ENCODE measurements at places on chromosomes 1 and 21.

GRCh38 chr1:204640578-204640977, 45.0 kb downstream of the LRRN2 start:
- DNase-seq = no peak

DNA sequence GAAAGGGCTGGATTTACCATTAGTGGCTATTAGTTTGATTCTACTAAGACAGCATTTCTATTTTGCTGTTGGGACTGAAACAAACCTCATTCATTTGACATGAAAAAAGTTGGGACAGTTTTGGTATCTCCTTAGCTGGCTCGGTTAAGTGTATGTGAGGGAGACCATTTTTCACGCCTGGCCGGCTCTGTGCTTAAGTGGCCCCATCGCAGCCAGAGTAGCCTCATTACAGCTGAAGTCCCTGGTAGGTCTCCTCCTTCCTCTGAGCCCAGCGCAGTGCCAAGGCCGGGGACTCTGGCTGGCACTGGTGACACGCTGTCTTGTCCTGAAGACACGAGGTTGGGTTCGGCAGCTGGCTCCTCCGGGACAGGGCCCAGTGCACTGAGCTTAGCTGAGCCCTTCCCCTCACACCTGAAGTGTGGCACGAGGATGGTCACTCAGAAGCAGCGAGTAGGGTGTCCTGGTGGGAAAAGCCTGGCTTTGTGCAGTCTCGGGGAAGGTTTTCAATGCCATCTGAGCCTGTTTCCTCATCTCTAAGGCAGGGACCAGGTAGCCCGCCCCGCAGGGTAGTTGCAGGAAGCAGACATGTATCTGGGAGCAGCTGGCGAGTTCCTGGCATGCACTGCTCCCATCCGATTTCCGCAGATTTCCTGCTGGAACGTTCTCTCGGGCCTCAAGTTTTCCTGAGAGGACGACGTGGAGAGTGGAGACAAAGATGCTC, 196.5 kb downstream of the DYRK1A start:
- no peak for DNase-seq

DNA sequence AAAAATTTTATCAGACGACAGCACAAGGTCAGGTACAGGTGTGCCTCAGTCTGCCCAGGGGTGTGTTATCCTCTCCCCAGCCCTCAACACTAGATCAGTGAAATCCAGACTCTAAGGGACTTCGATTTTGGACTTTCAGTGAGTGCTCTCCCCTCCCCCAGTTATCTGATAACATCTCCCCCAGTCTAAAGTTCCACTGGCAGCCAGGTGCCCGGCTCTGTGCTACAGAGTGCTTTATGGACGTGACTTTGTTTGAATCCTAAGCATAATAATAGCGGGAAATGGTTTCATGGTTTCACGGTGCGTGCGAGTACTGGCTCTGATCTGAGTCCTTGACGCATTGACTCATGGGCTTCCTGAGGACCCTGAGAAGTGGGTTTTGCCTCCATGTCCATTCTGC, 3.2 kb downstream of the SPSB1 start:
- DNase-seq = no peak

- no peak for DNase-seq
Measured at GRCh38 chr21:41891132-41891531, 12.0 kb upstream of the PRDM15 start.

DNA sequence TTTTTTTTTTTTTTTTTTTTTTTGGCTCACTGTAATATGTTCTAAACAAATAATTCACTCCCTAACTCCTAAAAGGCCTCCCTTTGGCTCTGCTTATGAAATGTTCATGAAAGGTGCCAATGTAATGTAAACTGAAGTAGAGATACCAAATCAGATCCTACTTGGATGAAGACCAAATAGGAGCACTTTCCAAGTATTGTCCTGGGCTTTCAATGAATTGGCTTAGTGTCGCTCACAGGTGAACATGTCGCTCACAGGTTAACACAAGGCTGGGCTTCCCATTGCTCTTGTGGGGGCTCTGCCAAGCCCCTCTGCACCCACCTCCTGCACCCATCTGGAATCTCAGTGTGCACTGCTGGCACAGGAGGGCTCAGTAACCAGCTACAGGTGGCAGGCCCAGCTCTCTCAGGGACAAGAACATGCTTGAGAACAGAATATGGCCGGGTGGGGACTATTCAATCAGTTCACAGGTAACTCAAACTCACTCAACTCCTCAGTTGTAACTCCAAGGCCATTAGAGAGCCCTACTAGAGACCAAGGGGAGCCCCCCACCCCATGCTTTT, 10.6 kb upstream of the CD58 start:
- no peak for DNase-seq

GRCh38 chr21:33115631-33116510, 45.9 kb downstream of the OLIG1 start:
- no peak for DNase-seq

DNA sequence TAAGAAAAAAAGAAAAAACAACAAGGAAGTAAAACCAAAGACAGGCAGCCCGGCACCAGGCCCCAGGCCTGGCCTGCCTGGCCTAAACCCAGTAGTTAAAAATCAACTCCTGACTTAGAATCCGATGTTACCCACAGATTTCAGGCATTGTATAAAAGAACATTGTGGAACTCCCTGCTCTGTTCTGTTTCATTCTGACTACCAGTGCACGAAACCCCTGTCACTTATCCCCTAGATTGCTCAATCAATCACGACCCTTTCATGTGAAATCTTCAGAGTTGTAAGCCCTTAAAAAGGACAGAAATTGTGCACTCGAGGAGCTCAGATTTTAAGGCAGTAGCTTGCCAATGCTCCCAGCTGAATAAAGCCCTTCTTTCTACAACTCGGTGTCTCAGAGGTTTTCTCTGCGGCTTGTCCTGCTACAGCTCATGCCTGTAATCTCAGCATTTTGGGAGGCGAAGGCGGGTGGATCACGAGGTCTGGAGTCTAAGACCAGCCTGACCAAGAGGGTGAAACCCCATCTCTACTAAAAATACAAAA, 15.6 kb upstream of the MYOCOS start:
- no peak for DNase-seq

GRCh38 chr1:67886076-67886475, 52.8 kb upstream of the GNG12 start:
- DNase-seq = no peak

- no peak for DNase-seq
Measured at GRCh38 chr1:89939059-89939570, 55.8 kb upstream of the ZNF326 start.

DNA sequence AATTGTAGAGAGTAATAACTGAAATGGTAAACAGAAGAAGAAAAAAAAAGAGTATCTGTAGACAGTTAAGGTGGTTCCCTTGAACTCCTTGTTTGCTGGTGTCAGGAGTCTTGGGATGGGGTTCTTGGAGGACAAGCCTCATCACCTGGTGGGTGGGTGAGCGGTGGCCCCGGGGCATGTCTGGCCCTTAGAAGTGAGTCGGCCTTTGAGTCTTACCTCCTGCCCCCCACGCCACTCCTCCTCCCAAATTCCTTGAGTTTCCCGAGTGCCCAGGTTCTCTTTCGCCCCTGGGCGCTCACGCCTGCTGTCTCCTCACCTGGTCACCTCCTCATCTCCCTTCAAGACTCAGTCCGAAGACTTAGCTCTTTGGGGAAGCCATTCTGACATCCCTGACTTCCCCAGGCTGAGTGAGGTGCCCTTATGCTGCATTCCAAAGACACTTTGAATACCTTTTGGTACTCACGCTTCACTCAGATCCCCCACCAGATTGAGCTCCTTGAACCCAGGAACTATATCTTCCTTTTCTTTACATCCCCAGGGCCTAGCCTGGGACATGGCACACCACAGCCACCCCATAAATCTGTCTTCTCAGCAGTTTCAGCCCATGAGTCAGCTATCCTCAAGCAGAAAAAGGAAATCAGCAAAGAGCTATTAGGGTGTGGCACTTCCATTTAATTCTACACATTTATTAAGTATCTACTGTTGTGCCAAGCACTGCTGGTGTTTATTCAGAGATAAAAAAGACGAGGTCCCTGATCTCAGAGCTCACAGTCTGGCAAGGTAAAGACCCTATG, 13.5 kb upstream of the IKBKE start:
- DNase-seq = no peak

DNA sequence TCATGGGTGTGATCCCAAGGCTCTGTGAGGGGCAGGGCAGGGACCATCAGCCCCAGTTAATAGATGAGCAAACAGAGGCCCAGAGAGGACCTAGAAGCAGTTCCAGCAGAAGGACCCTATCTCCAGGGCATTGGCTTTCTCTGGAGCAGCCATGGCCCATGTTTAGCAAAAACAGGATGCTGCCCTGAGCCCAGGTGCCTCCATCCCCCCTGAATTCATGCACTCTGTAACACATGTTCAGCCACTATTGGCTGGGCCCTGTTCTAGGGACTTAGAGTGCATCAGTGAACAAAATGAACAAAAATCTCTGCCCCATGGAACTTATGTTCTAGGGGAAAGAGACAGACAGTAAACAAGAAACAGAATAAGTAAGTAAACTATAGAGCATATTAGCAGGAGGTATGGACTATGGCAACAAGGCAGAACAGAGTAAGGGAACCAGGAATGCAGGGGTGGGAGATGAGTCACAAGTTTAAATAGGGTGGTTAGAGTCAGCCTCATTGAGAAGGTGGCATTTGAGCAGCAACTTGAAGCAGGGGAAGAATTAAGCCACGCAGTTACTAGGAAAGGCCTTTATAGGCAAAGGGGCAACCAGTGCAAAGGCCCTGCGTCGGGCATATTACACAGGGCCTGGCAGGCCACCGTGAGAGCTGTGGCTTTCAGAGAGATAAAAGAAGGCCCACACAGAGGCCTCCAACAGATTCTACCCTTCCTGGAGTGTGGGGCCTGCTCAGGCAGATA, 185.9 kb upstream of the EDN2 start:
- DNase-seq = no peak

- DNase-seq = no peak
Measured at GRCh38 chr1:21200767-21201166, 24.1 kb upstream of the EIF4G3 start.

DNA sequence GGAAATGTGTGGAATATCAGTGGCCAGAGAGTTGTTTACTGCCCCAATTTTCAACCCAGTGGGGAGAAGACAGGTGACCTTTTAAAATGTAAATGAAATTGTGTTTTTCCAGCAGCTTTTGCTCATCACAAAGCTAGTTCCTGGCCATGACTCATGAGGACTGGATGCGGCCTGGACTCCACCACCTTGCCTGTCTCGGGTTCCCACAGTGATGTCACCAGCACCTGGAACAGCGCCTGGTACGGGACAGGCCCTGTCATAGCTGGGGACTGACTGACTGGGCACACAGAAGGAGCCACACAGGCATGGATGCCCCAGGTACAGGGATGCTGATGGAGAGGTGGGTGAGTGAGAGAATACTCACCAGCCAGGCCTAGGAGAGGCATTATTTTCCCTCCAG, 277.1 kb downstream of the AJAP1 start:
- no peak for DNase-seq

- no peak for DNase-seq
Measured at GRCh38 chr1:2640626-2641025, 7.8 kb upstream of the MMEL1 start.

DNA sequence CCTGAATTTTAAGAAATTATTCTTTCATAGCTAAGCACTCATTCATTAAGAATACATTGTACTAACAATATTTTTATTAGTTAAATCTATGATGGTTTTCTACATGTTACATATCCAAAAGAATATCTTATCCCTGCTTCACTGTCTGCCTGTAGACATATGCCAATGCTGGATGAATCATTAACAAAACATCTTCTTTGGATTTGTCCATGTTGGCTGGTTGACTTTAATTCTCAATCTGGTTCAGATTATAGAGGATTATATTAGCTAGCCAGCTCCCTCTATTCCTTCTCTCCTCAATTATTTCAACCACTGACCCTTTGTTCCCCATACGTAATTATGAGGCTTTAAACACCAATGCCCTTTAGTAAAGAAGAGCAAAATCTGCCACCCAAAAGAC, 138.9 kb upstream of the DMRTA2 start:
- no peak for DNase-seq

- no peak for DNase-seq
Measured at GRCh38 chr1:212098771-212099170, 63.2 kb downstream of the DTL start.

GRCh38 chr1:204453141-204453772, 41.3 kb downstream of the PIK3C2B start:
- peak; percentile 78 for DNase-seq

DNA sequence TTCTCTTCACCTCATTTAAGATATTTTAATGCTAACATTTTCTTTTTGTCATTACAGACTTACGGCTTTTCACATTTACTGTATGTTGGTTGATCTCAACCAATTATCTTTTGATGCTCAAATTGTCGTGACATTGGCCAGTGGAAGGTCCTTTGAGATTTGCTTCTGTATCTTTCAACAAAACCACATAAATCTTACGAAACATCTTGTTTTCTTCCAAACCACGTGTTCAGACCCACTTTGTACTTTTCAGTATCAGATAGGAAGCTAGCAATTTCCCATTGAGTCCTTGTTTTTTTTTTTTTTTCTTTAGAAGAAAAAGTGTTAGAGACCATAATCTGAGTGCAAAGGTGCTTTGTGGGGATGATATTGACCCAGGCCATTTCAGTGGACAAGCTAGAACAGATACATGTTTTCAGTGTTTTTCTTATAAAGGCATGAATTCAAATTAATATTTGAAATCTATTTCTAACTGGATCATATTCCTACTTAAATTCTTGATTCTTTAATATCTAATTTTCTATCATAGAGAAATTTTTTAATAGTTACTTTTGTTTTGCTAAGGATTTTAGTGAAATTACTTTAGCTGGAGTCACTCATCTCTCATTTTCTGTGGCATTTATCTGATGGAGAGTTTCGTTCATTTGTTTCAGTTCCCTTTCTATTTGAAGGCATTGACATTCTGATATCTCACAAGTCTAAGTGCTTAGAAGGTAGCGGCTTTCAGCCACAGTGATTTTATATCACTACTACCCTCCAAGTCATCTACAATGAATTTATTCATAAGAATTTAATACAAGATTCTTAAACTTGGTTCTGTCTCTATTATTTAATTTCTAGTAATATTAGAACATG, 26.7 kb downstream of the ATG4C start:
- DNase-seq = no peak

Measured in stimulated activated naive CD4-positive, alpha-beta T cell treated with Interleukin-2 at 50 U/mL for 16 hours (primary cell).